ENCODE measurements at places on chromosomes 5 and 9.

- no peak for DNase-seq
Measured at GRCh38 chr5:132234684-132235062, 7.0 kb upstream of the P4HA2 start.

DNA sequence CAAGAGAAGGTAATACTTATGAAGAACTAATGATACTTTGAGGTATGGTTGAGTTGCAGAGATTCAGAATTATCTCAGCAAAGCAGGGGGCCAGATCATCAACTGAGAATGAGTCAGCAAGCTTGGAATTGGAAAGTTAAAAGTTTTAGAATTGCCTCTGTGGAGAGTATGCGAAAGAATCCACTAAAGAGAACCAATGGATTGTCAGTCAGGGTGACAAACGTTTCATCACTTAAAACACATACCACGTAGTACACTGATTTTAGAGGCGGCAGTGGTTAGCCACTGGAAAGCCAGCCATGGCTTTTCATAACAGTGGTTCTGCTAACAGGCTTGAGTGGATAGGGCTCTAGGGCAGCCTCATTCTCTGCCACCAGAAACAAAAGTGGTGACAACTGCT lies 30.7 kb downstream of the AOPEP start:
- no peak for DNase-seq

DNA sequence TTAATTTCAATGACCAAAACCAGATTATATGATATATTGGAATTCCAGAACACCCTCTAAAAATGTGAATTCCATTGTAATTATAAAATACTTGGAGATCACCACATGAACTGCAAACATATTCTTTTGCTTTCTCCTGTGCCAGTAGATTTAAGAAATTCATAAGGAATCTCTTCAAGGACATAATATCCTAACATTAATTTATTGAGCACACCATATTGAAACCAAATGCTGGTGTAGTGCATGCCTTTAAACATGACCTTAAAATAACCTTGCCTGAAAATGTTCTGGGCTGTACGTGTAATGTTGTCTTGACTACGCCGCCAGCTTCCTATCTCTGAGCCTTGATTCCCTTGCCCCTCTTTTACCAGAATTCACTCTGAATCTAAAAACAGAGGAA lies 205.0 kb upstream of the ACTBL2 start:
- no peak for DNase-seq

DNA sequence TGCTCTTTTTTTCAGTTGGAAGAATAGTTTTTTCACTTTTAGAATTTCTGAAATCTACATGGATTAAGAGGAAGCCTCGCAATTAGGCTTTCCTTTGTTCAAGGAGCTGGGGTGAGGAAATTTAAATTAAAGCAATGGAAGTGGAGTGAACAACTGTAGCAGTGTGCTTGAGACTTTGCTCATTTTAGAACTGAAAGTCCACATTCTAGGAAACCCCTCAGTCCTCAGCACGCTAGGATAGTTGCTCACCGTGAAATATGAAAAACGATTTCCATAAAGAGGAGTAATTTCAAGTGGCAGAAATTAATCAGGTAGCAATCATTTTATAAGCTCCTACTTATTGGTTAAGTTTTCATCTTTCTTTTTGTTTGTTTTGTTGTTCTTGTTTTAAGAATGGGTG lies 243.0 kb upstream of the ITGA1 start:
- no peak for DNase-seq

DNA sequence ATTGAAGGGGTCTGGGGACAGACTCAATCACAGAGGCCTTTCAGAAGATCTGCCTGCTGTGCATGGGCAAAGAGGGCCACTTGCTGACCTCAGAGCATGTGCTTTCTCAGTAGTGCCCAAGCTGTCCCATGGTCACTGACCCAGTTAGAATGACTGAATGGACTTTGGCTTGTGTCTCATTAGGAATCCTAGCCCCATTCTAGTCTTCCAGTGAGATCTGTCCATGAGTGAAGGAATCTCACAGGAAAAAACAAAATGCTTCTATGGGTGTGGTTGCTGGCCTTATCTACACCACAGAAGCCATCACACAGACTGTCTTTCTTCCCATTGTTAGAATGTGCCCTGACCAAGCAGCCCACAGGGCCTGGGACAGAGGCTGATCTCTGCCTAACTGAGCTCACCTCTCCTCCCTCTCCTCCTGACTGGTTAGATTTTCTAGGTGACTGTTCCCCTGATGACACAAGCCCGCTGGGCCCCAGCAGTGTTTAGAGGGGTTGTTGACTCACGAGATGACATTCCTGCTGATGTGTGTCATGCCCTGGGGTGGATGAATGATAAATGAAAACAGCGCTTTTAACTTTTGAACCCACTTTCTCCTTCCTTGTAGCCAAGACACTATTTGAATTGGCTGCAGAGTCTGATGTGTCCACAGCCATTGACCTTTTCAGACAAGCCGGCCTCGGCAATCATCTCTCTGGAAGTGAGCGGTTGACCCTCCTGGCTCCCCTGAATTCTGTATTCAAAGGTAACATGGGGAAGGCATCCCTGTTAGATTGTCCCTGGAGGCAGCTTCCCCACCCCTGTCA lies 24.8 kb downstream of the TGFBI start:
- no peak for DNase-seq

GRCh38 chr5:96755851-96756250 lies 51.9 kb downstream of the ERAP1 start:
- DNase-seq, result no peak

GRCh38 chr5:39193553-39194465 lies 25.6 kb downstream of the FYB1 start:
- no peak for DNase-seq
